Transverse colon (tissue), 4 donors: ENCODE measurements at places on chromosomes 12 and 14.

DNA sequence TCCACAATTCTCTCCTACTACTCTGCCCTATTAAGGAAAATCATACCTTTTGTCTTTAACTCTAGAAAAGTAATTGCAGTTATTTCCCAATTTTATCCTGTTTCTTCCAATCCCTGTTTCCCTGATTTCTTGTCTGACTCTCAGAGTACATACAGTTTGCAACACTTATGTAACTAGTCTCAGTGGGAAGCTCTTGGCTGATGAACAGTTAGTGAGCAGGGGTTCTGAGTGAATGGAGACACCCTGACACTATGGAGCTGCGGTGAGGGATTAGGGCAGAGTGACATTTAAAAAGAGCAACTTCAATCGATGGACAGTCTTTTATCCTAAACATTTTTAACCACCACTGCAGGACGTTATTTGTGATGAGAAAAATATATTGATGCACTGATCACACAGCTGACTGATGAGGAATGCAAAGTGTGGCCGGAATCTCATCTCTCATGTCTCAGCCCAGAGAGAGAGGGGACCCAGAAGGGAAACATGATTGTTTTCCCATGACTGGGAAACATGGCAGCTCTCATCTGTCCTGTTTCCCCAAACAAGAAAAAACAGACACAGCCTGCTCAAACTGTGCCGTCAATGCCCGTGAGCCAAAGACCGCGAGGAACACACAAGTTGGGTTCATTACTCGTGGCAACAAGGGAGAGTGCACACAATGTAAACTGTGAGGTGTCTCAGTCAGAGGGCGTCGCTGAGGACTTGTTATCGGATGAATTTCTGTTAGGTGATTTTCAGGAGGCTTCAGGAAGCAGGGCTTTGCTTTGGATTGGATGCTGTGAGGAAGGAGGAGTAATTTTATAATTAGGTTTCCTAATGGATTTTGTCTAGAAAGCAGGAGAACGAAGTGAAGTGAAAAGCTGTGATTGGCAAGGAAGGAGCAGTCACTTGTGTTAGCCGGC lies 5.2 kb upstream of the SLC6A13 start:
- no peak for DNase-seq

DNA sequence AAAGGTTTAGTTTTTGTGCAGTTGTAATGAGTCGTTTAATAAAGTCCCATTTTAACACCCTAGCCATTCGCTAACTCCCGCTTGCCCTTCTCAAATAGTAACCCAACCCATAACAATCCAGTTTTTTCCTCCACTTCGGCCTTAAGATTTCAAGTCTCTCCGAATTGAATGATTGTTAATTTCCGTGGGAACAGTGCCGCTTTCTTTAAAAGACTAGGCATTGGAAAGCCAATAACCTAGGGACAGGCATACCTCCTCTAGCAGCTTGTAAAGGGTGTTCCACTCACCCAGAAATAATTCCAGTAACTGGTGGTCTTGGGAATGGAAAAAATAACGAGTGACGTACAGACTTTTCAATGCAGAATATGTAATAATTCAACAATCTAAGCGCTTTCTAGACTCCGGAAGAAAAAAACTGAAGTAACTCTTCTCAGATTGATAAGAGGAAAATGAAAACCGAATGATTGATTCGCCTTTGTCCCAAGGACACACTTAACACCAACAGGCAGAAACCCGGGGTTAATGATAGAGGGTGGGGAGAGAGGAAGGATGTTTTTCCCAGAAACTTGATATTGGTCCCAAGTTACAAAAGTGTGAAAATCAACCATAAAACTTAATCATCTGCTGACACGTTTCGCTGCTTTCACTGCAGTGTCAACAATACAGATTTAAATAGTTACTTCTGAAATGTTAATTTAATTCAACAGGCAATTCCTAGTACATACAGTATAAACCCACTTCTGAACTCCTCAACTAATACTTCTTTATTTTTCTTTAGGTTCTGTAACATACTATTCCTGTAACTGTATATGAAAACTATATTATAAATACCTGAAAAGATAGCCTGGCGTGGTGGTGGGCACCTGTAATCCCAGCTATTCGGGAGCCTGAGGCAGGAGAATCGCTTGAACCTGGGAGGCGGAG lies 1.0 kb upstream of the SINHCAF start:
- no peak for DNase-seq

GRCh38 chr14:42944284-42944683 lies 1337.6 kb downstream of the LRFN5 start:
- DNase-seq: no peak

DNA sequence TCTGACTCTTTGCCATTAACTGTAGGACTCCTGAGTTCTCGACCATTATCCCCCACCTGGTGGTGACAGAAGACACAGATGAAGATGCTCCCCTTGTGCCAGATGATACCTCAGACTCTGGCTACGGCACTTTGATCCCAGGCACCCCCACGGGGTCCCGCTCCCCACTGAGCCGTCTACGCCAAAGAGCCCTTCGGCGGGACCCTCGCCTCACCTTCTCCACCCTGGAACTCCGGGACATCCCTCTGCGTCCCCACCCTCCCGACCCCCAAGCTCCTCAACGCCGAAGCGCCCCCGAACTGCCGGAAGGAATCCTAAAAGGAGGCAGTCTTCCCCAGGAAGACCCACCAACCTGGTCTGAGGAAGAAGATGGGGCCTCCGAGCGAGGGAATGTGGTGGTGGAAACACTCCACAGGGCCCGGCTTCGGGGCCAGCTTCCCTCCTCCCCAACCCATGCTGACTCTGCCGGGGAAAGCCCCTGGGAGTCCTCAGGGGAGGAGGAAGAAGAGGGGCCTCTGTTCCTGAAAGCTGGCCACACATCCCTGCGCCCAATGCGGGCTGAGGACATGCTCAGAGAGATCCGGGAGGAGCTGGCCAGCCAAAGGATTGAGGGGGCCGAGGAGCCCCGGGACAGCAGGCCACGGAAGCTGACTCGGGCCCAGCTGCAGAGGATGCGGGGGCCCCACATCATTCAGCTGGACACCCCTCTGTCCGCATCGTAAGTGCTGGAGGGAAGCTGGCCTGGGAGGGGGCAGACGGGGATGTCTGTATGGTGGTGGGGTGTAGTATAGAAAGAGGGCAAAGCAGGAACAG lies 14.4 kb downstream of the TNFRSF1A start:
- no peak for DNase-seq

DNA sequence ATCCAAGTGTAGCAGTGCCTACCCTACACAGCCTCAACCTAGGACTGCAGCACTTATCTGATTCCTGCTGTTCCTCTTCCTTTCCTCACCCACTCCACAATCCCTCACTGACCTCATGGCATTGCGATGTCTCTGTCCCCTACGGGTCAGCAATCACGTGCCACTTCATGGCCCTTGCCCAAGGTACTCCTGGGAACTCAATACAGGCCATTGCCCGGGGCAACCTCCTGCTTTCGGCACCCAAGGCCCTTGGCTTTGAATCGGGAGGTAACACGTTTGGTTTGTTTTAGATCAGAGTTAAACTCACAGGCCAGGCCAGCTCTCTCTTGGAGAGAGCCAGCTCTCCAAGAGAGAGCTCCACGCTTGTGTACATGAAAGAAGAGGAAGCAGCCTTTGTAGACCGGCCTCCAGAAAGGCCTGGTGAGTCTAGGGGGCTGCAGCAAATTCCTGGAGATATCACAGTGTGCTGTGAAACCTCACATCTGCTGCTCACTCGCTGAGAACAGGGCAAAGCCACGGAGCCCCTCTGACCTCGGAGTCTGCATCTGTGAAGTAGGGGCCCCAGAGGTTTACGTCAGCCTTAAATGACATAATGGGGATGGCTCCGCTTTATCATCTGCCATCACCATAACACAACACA lies 12.2 kb downstream of the CLMN start:
- no peak for DNase-seq

DNA sequence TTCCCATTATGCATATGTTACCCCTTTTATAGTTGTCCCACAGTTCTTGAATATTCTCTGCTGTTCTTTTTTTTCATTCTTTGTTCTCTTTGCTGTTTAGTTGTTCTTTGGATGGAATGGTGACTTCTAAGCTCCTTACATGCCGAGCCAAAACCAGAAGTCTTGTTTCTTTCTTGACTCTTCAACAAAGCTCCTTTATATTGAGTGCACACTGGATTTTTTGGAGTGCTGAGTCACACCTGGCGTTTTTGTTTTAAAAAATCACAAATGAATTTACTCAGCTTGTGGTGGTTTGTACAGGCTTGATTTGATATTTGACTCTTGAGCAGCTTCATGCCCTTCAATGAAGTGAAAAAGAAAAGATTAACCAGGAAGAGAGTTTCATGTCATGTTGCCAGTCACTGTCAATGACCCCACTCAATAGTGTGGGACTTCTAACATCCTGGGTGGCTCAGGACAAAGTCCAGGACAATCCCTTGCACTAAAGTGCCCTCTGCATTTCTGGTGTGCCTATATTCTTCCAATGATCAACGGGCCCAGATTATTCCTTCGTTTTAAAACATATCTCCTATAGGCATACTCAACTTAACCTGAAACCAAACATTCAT lies 112.4 kb upstream of the SLC38A4 start:
- DNase-seq: no peak

- DNase-seq: peak; percentile 24
These were observed 23.5 kb downstream of the FGF23 start for GRCh38 chr12:4356041-4356327.

- DNase-seq: no peak
These were observed 44.3 kb upstream of the PSMA6 start for GRCh38 chr14:35247777-35248475.

GRCh38 chr12:5015711-5016492 lies 27.8 kb upstream of the KCNA5 start:
- no peak for DNase-seq
